ENCODE measurements at places on chromosomes 5 and 9.

DNA sequence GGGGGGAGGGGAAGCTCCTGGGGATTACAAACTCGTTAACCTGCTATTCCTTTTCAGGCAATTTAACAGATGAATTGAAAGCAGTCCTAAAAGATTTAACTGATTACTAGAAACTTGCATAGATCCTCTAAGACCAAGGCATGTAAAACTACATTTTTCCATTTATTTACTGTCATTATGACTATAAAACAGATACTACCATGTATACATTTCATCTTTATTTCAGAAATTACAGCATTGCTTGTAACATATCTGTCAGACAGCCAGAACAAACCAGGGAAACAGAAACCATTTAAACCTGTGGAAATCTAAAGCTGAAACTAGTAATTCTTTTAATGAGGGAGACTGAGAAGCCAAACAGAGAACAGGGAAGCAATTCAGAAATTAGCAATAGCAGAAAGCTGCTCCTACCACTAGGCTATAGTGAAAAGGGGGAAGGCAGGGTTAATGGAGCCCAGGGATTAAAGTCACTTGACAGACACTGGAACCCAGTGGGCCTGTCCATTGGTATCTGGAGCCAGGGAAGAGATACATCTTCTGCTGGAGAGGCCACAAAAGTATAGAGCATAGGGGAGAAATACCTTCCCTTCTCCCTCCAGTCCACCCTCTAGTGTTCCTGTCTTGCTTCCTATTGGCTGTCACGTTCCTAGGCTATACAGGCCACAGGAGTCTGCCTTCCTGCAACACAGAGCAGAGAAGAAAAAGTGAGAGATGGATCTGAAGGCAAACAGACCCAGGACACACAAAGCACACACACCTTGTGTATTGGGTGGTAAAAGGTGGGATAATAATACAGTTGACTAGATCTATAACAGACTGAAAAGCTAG is 33.8 kb downstream of the PDCD1LG2 start:
- DNase-seq = no peak

DNA sequence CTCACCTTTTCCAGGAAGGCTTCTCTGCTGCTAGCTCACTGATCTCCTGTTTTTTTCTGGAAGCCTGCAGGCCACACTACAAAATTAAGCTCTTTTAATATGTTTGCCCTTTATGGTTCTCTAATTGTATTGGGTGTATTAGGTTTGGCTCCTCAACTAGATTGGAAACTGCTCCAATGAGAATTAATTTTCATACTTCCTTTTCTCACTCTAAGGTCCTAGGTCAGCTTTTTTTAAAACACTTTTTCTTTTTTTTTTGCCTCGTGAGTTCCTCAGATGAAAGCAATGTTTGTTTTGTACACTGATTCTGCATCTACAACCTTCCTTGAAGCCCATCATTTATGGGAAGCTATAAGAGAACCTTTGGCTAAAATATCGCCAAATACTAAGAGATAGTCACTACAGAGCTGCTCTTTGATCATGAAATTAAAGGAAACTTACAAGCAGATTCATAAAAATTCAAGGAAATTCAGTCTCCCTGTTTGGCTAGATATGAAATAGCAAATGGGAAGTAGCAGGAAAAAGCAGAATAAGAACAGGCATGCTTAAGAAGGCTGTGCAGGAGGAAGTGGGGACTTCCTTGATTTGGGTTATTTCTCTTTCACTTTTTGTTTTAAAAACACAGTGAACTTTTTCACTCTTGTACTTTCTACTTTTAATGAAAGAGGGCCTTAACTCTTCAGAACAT is 55.2 kb upstream of the FYB1 start:
- no peak for DNase-seq

- no peak for DNase-seq
Measured at GRCh38 chr5:34690898-34691297, 34.8 kb downstream of the RAI14 start.

GRCh38 chr9:111994831-111995458 is 98.3 kb downstream of the UGCG start:
- DNase-seq = no peak

DNA sequence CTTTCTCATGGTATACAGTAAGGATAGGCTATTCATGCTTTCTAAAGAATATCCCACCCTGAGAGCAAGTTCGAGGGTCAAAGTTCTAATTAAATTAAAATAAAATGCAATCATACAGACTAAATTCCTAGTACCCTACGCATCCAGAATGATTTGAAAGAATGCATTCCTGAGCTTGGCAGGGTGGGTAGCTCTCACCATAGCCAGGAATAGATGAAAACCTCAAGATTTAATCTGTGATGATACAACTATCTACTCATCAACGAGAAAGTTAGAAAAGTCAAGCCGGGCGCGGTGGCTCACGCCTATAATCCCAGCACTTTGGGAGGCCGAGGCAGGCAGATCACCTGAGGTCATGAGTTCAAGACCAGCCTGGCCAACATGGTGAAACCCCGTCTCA is 32.3 kb downstream of the SERINC5 start:
- DNase-seq = no peak

DNA sequence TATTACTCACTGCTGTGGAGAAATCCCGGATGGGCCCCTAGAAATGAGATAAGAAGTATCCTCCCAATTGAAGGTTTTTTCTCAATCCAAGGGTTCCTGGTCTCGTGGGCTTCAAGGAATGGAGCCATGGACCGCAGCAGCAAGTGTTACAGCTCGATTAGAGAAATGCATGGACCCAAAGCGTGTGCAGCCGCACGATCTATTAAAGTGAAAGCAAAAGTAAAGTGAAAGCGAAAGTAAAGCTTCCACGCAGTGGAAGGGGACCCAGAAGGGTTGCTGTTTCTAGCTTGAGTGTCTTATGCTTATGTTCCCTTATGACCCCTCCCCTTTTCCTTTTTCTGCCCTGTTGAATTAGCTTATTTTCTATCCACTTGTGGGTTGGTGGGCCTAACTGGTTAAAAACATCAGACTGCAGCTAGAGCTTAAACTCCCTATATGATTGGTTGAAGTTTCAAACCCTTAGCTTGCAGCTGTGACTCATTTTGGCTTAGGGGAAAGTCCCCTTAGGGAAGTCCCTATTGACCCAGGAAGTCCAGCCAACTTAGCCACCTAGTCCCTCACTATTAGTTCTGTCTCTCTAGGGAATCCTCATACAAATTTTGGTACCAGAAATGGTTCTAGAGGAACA is 1111.8 kb downstream of the TAF11L14 start:
- no peak for DNase-seq

GRCh38 chr5:132420706-132421272 is 51.3 kb downstream of the SLC22A5 start:
- no peak for DNase-seq

GRCh38 chr5:180593446-180594206 is 2.3 kb upstream of the SCGB3A1 start:
- no peak for DNase-seq

GRCh38 chr9:116471093-116471906 is 215.8 kb upstream of the TRIM32 start:
- DNase-seq = no peak

DNA sequence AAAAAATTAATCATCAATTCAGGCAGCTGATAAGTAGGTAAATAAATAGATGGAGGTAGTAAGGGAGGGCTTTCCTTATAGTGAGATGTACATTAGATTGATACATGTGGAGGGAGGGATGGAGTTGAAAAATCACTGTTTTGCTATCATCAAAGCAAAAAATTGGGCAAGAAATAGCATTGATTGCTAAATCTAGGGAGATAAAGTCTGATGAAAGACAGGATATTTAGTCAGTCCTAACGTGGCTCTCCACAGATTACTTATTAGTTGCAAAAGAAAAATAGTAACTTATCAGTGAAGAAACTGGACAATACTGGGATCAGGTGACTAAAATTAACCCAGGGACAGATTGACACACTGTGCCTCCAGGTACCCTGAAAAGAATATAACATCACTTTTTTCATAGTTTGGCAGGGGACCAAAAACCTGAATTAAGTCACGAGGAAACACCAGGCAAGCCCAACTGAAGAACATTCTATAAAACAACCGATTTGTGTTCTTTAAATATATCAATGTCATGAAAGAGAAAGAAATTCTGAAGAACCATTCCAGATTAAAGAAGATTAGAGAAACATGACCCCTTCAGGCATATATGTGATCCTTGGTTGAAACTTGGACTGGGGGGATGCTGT is 27.1 kb upstream of the GOLPH3 start:
- DNase-seq = no peak

- DNase-seq = no peak
Measured at GRCh38 chr5:142584891-142585290, 101.0 kb downstream of the FGF1 start.

- DNase-seq = no peak
Measured at GRCh38 chr9:25681266-25681665, 3.0 kb upstream of the TUSC1 start.

DNA sequence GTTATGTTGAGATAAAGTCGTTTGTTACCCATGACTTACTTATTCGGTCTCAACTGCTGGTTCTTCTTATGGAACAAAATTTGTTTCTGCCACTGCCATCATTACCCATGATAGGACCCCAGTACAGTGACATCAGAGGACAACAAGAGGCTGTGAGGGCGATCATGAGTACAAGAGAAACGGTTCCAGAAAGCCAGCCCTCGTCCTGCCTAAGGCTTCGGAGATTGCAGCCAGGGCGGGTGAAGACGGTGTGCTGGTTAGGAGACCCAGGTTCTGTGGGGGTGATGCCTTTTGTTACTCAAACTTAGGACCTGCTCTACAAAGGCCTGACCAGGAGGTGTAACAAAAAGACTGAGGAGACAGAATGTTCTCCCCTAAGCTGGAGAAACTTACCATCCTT is 10.9 kb downstream of the FYB1 start:
- DNase-seq = no peak

- DNase-seq = peak; percentile 4
Measured at GRCh38 chr9:10612641-10613398, at the start of gene PTPRD. TSS of gene PTPRD (minus strand) at chr9:10613002.

DNA sequence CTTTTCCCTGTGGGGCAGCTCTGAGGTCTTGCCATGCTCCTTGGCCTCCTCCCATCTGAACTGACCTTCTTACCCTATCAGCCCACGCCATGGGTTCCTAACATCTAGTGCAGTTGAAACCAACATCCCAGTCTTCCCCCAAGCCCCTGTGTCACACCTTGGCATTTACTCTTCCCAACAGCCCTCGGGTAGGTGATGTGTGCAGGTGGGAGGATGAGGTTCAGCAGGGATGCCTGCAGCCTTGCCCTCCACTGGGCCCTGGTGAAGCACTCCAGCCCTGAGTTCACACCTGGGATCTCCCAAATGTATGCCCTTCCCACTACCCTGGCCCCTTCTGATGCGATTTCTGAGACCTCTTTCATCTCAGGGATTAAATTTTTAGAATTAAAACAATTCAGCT is 15.5 kb downstream of the IRX2 start:
- DNase-seq = no peak

DNA sequence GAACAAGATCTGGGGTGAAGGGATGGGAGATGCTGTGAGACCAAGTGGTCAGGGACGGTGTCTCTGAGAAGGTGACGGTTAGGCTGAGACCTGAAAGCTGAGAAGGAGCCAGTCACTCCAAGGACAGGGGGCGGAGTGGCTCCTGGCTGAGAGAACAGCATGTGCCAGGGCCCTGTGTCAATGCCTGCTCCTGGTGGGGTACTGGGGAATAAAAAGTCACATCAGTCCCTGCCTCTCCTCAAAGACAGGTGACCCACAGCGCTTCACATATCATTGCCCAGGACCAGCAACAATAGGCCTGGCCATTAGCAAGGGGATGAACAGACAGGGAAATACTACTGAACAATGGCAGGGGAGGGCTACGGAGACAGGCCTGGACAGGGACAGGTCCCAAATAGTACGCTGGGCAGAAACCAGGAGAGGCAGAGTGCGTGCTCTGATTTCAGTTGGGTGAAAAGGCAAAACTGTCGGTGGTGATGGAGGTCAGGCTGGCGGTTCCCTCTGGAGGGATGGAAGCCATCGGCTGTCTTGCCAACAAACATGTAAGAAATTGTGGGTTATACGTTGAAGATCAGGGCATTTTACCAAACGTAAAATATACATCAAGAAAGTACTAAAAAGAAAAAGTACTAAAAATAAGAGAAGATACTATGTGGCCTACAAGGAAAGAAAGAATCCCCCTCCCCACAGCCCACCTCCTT is 64.3 kb downstream of the C9orf50 start:
- no peak for DNase-seq

DNA sequence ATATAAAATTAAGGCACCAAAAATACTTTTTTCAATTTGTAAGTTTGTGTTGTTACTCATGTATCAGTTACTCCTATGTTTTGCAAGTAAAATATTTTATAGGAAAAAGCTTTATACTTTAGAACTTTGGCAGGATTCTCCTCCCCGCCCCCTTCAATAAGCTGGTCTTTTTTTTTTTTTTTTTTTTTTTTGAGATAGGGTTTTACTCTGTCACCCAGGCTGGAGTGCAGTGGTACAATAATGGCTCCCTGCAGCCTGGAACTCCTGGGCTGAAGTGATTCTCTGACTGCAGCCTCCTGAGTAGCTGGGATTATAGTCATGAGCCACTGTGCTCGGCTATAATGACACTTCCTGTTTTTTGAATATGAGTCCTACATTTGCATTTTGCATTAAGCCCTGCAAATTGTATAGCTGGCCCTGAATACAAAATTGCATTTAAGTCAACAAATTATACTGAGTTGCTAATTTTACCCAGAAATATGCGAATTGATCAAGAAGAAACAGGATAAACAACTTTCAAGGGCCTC is 192.9 kb downstream of the PIK3R1 start:
- DNase-seq = no peak

GRCh38 chr5:40486437-40487275 is 193.1 kb upstream of the PTGER4 start:
- DNase-seq = peak; percentile 48

GRCh38 chr5:112902561-112902960 is 19.5 kb downstream of the REEP5 start:
- DNase-seq = no peak

- DNase-seq = no peak
Measured at GRCh38 chr5:159550951-159551350, 220.7 kb upstream of the IL12B start.

- no peak for DNase-seq
Measured at GRCh38 chr9:129021091-129021490, 7.0 kb downstream of the SH3GLB2 start.

DNA sequence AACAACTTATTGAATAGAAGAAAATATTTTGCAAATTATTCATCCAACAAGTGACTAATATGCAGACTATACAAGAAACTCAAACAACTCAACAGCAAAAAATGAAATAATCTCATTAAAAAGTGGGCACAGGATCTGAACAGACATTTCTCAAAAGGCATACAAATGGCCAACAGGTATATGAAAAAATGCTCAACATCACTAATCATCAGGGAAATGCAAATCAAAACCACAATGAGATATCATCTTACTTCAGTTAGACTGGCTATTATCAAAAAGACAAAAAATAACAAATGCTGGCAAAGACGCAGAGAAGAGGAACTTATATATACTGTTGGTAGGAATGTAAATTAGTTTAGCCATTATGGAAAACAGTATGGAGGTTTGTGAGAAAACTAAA is 1.8 kb upstream of the AMACR start:
- no peak for DNase-seq
